ENCODE measurements at places on chromosomes 5 and 9.

DNA sequence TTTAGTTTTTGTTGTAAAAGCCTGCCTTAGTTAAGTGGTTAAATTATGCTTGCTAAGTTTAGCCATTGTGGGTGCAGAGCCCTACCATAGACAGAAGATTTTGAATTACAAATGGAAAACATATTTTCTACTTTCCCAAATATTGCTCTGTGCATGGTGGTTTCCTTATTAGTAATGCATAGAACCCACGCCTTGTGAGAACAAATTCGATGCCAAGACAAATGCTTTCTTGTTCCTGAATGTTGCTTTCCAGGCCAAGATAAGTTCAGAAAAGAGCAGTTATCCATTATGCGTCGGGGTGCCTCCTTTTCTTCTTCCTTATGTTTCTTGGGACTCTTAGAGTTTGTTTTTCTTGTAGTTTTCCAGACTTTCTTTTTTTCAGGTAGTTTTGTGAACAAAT lies 31.0 kb upstream of the GARNL3 start:
- DNase-seq = no peak

DNA sequence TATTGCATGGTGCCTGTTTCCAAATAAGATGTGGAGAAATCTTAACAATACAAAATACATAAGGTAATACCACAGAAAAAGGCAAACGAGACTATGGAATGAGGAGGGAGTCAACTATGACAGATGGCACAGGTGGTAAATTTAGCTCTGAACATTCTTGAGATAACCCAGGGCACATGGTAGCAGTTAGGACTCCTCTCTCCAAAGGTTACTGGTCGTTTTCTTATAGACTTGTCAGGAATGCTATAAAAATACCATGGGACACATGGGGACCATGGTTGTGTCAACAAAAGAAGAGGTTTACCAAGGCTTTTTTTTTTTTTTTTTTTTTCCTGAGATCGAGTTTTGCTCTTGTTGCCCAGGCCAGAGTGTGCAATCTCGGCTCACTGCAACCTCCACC lies 209.4 kb upstream of the RFX3 start:
- DNase-seq = no peak

DNA sequence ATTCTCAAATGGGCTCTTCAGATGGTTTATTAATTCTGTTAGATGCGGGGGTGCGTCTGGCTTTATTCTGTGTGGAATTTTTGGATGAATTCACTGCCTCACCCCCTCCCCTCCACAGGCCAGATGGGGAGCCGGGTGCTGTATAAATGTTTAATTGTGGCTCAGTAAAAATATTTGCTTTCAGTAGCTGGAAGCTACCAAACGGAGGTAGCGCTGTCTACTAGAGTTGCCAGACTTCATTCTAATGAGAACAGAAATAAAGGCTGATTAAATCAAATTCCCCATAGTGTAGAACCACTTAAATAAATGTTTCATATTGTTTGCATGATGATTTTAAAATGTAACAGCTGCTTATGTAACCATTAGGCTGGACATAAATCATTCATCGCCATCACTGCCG lies 34.5 kb upstream of the KCNMB1 start:
- DNase-seq = no peak

DNA sequence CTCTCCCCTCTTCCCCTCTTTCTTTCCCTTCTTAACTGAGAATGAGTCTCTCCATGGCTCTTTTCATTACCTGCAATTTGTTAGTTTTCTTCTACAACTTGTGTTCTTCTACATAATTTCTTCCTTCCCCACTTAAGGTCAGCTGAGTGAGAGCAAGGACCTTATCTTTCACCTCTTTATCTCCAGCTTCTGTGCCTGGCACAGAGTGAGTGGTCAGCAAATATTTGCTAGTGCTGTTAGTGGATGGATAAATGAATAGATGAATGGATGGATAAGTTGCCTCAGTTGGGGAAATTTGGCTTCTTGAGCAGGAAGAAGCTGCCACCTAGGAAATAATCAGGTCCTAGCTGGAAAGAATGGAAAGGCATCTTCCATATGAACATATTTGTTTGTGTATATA lies 44.6 kb upstream of the PPARGC1B start:
- DNase-seq = no peak

GRCh38 chr5:374631-375335 lies 53.3 kb downstream of the AHRR start:
- no peak for DNase-seq

DNA sequence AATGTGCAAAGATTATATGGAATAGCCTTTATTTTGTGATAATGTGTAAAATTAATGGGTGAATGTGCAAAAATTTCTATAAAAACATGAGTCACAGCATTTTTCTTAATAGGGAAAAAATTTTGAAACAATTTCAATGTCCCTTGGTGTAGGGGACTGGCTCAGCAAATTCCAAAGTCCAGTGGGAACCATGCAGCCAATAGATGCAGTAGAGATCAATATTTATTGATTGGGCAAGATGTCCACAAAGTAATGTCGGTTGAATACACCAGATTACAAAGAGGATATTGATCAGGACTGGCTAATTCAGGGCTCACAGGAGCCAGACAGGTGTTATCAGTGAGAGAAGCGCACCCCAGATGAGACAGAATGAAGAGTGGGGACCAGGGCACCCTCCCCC lies 62.5 kb downstream of the AMBP start:
- no peak for DNase-seq

DNA sequence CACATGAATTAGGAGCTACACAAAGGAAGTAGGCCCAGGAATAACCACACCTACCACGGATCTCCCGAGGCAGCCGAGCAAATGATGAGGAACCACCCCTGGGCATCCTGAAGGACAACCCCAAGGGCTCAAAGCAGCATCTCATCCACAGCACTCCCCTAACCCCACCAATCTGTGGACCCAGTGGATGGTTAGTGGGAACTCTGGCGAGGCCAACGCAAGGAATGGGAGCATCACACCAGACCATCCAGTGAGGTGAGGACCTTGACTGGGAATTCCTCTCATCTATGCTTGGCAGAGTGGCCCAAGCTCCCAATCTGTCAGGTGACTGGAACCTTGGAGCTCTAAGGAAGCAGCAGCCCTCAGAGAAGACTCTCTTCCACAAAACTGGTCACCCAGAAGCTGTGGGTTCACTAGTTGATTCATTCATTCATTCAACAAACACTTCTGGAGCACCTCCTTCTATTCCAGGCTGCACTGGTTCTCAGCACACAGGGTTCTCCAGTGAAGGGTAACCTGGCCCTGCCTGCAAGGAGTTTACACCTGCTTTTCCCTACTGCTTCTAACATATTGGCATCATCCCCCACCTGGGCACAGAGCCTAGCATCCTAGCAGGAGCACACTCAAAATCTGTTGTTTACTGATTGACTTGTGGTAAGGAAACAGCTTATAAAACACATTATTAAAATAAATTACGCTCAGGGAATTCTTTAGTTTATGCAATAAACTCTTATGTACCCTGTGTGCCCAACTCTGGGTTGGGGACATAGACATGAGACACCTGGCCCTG lies 4.9 kb downstream of the ACSL6 start:
- no peak for DNase-seq

- no peak for DNase-seq
These were observed 14.0 kb upstream of the PDLIM4 start for GRCh38 chr5:132243366-132243977.

Measured in suppressor macrophage treated with lipopolysaccharide for 4 hours (primary cell).